ENCODE measurements at places on chromosomes 6 and 20. TPM values are rescaled to one million over a fixed set of nuclear protein-coding genes. Genes with fewer than 3 reads are reported as not detected.

GRCh38 chr20:22544462-22544861 is 39.9 kb downstream of the FOXA2 start:
- no peaks in the 10 kb centered on the region for H3K4me1 ChIP-seq
- H3K27ac ChIP-seq = no peak overlapping the region
- no peaks in the 10 kb centered on the region for H3K36me3 ChIP-seq
- no peak overlapping the region for H3K4me3 ChIP-seq

- peaks cover 7% of the 10 kb centered on the region for H3K4me1 ChIP-seq
- DNase-seq = no peak
- H3K4me3 ChIP-seq = no peak overlapping the region
Measured at GRCh38 chr6:13397359-13398068, 69.2 kb upstream of the TBC1D7 start.

DNA sequence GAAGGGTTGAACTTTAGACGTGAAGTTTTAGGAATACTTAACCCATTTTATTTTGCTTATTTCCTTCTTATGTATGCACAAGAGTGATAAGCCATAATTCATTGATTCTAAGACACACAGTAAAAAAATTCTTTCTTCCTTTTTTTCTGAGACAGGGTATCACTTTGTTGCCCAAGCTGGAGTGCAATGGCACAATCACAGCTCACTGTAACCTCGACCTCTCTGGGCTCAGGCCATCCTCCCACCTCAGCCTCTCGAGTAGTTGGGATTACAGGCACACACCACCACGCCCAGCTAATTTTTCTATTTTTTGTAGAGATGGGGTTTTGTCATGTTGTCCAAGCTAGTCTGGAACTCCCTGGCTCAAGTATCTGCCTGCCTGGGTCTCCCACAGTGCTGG is 116.6 kb upstream of the RNF24 start:
- H3K4me3 ChIP-seq = no peak overlapping the region
- no peaks in the 10 kb centered on the region for H3K36me3 ChIP-seq
- DNase-seq = no peak
- H3K27ac ChIP-seq = no peak overlapping the region

DNA sequence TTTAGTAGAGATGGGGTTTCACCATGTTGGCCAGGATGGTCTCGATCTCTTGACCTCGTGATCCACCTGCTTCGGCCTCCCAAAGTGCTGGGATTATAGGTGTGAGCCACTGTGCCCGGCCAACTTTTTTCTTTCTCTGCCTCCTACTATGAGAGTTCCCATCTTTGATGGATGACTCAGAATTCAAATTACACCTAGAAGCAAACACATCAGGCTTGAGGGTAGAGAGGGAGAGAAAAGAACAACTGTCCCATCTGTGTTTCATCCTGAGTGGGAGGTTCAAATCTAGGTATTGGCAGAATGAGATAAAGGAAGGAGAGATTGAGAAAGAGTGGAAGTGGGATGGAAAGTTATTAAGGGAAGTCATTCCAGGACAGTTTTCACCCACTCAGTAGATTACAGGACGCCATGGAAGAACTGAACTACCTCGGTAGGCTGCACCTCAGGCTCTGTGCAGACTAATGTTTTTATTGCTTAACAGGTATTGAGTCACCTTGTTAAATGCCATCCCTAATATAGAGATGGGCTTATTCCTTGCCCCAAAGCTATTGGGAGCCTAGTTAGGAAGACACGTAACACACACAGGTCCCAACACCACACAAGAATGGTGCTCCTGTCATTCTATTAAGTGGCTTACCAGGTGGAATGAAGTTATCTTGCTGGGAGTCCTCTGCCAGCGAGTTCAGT is 275.7 kb downstream of the SOX4 start:
- H3K4me1 ChIP-seq = peaks cover 9% of the 10 kb centered on the region
- peaks cover 1% of the 10 kb centered on the region for H3K36me3 ChIP-seq
- no peak overlapping the region for H3K27ac ChIP-seq

The CCN2 gene
- total RNA-seq = not detected

DNA sequence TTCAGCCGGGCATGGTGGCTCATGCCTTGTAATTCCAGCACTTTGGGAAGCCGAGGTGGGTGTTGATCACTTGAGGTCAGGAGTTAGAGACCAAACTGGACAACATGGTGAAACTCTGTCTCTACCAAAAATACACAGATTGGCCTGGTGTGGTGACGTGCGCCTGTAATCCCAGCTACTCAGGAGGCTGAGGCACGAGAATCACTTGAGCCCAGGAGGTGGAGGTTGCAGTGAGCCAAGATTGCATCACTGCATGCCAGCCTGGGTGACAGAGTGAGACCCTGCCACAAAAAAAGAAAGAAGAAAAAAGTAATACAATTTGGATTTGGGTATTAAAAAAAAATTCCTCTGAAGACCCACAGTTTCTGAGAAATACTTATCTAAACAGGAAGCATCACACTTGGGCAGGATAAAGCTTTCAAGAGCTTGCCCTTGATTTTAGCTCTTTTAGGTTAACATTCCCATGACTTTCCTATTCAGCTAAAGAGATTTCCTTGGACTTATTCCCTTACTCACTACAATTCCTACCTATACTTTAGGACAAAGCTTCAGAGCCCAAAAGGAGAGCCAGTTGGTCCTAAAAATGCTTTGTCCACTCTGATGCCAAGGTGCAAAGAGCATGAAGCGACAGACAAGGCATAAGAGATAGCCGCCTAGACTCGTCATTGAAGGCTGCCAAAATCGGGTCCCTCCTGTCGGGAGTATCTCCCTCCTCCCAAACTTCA is 1.9 kb downstream of the ELOVL2 start:
- no peaks in the 10 kb centered on the region for H3K36me3 ChIP-seq
- DNase-seq = no peak
- no peak overlapping the region for H3K4me3 ChIP-seq
- no peak overlapping the region for H3K27ac ChIP-seq

The HLA-DRA gene
- total RNA-seq = 6.0 TPM

All from activated CD4-positive, alpha-beta T cell treated with anti-CD3 and anti-CD28 coated beads for 36 hours (primary cell).